ENCODE measurements at places on chromosomes 7 and 10.

- DNase-seq: no peak
Observed at GRCh38 chr7:139733751-139734150, 44.0 kb downstream of the HIPK2 start.

GRCh38 chr10:24618401-24618800 is 105.3 kb downstream of the ARHGAP21 start:
- DNase-seq: no peak

GRCh38 chr10:110410329-110411046 is 87.2 kb upstream of the DUSP5 start:
- DNase-seq: no peak

DNA sequence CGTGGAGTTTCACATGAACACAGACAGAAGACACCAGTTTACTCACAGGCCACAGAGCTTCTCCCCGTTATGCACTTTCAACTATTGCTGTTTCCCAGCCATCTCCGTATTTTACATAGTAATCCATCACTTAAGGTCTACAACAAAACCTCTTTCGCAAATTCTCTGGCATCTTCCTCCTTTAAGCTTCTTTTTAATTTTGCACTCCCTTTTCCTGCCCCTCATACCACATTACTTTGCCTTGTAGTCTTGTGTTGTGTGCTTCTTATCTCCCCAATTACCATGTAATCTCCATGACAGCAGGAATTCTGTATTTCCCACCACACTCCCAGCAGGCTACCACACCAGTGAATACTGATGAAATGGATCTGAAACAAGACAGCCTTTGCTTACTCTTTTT is 87.3 kb downstream of the ODAD2 start:
- DNase-seq: no peak

- DNase-seq: no peak
Observed at GRCh38 chr7:95863623-95864022, 91.3 kb downstream of the DYNC1I1 start.

DNA sequence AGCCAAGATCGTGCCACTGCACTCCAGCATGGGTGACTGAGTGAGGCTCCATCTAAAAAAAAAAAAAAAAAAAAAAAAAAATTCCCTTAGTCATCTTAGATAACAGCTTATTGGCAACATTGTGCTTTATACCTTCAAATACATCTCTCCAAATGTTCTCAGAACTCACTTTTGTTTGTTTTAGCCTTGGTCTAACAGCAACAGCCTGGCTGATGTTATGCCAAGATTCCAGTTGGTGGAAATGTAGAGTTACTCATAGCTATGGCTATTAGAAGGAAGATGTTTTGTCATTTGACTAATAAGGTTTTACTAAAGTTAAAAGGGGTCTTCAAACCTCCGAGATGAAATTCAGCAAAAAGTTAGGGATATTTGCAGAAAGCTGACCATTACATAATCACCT is 481.4 kb downstream of the NEBL start:
- no peak for DNase-seq

GRCh38 chr7:155860840-155861479 is 48.7 kb upstream of the SHH start:
- no peak for DNase-seq

- no peak for DNase-seq
Observed at GRCh38 chr7:44325811-44326241, 432 bp upstream of the CAMK2B start.

DNA sequence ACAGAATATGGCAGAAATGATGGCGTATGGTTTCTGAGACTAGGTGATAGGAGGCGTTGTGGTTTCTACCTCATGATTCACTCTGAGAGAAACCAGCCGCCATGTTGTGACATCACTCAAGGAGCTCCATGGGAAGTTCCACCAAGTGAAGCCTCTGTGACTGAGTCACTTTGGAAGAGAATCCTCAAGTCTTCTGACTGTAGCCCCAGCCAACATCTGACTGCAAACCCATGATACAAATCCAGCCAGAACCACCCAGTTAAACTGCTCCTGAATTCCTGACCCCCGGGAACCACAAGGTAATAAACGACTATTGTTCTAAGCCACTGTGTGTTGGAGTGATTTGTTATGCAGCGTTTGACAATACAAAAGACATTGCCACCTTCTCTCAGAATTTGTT is 91.1 kb upstream of the CARD11 start:
- DNase-seq: no peak

GRCh38 chr10:93604146-93604545 is 3.1 kb upstream of the RBP4 start:
- DNase-seq: no peak

- no peak for DNase-seq
Observed at GRCh38 chr10:97121041-97121440, 64.7 kb downstream of the SLIT1 start.

- DNase-seq: no peak
Observed at GRCh38 chr10:127168261-127168660, 28.1 kb downstream of the INSYN2A start.

DNA sequence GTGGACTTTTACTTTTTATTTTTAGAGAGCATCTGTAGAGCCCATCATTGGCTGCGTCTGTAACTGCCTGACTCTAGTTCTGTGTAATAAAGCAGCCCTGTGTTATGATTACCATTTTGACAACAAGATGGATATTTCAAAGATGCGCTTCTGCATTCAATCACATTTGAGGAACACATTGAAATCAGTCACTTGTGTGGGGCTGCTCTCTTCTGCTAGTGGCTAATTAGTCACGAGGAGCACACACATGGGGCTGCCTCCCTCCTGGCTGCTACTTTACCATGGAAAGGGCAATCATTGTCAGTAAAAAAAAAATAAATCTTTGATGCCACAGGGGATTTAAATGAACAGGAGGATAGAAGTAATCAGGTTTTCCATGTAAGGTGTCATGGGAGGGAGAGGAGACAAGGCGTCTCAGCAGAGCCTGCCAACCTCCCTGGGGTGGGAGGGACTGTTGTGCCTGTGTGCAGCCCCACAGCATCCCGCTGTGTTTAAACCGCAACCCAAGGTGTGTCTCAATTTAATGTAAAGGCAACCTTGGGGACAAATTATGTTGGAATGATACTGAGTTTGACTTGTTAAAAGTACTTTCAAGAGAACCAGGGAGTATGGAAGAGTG is 205.2 kb upstream of the COBL start:
- no peak for DNase-seq

- DNase-seq: no peak
Observed at GRCh38 chr10:76149602-76150138, 718.2 kb downstream of the LRMDA start.

- no peak for DNase-seq
Observed at GRCh38 chr10:80405626-80406025, 2.7 kb upstream of the PRXL2A start.

DNA sequence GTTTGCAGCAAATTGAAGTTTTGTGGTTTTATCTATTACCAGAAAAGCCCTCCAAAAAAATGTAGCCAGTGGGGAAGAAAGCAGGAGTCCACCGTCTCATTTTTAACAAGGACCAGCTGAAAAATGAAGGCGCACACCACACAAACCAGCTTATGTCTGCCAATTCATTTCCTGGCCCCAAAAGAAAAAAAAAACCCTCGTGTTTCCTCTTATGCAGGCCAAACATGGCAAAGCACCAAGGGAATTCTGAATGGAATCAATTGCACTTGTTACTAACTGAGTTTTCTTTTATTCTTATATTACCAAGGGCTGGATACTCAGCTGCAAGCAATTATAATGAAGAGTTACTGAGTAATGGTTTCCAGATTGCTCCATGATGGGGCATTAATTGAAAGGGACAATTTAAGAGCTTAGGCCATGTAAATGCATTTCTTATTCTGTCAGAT is 428.3 kb upstream of the NPVF start:
- DNase-seq: no peak

GRCh38 chr7:103851357-103851756 is 138.1 kb downstream of the RELN start:
- no peak for DNase-seq
